ENCODE measurements at places on chromosomes 2 and 18.

DNA sequence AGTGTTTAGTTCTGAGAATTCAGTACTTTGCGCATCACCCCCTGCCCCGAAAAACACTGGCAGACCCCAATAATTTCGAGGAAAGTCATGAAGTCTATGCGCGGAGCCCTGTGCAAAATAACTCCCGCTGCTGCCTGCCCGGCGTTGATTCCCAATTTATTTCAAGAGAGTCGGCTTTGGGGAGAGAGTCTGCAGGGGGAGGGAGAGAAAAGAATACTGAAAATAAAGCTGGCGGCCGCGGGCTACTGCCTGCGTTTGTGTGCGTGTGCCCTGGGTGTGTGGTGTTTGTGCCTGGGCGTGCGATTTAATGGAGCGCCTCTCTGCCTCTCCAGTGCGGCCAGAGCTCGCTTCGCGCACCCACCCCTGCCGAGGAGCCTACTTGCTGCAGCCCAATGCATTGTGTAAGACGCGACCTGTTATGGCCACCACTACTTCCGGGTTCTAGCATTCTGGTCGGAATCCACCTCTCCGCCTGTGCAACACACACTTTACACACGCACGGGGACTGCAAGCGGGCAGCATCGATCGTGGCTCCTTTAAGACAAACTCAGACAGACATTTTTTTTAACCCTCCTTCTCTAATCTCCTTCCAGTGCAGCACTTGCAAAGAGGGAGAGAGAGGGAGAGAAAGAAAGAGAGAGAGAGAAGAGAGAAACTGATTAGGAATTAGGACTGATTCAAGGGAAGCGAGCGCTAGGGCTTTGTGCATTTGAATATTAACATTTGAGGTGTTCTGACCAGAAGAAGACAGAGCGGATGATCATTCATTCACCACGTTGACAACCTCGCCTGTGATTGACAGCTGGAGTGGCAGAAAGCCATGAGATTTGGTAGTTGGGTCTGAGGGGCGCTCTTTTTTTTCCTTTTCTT, at the start of gene MEIS1:
Gene MEIS1 (plus strand): TSS at position 447 of the 870 bp plus-strand sequence. CDS start 732 bp downstream, outside the sequence.
- peak; percentile 86 for DNase-seq

DNA sequence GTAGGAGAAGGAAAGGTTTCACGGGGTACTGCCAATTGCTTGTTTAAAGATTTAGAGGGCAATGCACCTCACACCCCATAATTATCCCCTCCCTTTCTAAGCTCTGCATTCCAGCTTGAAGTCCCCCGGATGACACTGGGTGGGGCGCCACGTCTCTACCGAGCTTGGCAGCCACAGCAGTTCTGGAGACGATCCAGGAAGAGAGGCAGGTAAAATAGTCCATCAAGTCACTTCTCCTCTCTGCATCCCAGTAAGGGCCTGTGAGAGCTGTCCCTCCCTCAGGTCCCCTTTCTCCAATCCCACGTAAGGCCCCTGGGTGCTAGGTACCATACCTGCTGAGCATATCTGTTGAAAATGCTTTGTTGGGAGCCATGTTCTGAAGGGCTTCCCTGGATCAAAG, 65.7 kb downstream of the CAPN13 start:
- no peak for DNase-seq

DNA sequence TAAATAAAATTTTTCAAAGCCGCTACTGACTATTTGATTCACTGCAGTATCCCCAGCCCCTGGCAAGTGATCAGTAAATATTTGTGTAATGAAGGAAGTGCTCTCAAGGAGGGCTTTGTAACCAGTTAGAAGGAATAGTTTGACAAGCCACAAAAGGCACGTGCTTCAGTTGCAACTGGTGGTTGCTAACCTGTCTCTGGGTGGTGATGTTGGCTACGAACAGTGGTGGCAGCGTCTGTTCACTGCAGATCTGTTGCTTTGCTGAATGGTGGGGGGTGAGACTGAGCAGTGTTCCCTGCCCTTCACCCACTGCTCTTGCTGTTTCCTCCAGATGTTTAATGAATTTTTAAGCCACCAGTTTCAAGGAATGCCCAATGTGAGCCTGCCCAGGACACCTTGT, 73.9 kb upstream of the SIX2 start:
- no peak for DNase-seq

- no peak for DNase-seq
Measured at GRCh38 chr2:98470851-98471255, 26.2 kb downstream of the INPP4A start.

DNA sequence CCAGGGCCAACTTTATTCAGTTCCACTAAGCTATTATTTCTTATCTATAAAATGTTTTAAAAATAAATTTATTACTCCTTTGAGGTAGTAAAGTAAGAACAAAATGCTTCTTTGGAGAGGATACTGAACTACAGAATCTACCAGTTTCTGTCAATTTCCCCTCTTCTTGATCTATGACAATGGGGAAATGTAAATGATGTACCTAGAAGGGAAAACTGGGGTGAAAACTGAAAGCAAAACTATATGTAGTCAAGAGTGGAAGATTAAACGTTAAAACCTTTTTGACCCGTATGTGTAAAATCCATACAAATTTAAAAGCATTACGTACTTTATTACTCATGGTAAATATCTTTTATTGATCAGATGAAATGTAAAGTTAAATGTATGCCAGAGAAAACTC, 1287.8 kb upstream of the TMEFF2 start:
- no peak for DNase-seq

DNA sequence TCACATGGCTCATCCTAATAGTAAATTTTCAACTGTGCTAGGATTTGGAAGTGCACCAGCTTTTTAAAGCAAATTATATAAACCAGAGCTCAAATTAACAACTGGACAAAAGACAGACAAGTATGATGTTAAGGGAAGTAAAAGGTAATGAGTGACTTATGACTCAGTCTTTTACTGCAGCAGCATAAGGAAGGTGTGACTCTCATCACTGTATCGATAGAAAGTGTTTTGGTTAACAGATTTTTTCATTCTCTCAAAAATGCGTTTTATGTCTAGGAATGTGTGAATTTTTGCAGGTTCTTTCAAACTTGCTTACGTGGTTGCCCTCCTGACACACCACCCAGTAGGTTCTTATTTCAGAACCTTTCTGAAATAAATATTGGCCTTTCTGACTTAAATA, 244.2 kb upstream of the BOD1L2 start:
- DNase-seq, result no peak

DNA sequence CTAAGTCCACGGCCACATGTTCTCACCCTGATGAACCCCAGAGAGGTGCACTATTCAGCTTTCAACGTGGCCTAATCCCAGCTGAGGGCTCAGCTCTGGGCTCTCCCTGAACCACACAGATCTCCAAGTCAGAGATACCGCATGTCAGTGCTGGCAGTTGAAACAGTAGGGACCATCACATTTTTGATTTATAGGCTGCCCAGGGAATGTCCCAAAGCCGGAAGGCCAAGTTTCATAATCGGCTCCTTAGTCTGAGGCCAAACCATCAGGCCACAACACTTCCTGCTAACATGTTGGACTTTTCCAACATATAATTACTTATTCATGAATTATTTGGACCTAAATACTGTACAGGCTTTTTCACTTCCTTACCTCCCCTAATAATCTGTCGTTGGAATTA, 91.9 kb upstream of the KLHL29 start:
- no peak for DNase-seq

DNA sequence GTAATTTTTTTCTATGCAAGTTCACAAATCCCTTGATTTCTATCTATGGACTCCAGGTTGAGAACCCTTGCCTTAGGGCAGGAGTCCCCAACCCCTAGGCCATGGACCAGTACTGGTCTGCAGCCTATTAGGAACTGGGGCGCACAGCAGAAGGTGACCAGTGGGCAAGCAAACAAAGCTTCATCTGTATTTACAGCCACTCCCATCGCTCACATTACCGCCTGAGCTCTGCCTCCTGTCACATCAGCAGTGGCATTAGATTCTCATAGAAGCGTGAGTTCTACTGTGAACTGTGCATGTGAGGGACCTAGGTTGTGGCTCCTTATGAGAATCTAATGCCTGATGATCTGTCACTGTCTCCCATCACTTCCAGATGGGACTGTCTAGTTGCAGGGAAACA, 70.2 kb upstream of the SMAD2 start:
- no peak for DNase-seq

DNA sequence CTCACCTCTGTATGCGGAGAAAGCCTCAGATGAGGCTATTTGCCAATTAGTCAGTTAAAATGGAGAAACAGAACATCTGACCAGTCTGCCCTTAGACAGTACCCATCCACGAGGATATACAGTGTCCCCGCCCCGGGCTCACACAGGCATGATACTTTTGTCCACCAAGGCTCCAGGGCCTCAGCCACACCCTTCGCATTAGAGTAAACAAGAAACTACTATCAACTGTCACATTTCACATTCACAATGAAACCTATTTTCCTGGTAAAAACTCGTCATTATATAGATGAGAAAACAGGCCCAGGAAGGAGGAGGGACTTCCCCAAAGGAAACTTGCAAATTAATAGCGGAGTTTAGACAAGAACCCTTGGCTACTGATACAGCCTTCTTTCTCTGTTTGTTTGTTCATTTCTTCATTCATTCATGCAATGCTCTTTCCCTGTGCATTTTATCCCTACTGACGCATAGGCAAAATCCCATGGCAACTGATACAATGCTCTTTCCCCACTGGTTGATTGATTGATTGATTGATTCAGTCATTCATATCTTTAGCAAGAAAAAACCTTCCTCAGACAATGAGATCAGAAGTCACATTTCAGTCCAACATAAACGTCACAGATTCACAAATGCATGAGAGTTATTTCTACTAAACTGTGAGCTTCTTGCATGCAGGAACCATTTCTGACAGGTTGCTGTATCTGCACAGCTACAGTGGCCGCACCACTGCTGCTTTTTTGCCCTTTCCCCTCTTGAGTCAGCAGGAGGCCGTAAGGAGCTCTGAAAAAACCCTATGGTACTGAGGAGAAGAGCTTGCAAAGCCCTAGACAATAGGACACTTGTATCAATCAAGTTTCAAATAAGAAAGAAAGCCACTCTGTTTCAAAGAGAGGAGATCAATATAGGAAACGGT, 777.1 kb downstream of the RNF144A start:
- DNase-seq, result no peak

GRCh38 chr2:181660181-181660580, 3.3 kb upstream of the CERKL start:
- no peak for DNase-seq

DNA sequence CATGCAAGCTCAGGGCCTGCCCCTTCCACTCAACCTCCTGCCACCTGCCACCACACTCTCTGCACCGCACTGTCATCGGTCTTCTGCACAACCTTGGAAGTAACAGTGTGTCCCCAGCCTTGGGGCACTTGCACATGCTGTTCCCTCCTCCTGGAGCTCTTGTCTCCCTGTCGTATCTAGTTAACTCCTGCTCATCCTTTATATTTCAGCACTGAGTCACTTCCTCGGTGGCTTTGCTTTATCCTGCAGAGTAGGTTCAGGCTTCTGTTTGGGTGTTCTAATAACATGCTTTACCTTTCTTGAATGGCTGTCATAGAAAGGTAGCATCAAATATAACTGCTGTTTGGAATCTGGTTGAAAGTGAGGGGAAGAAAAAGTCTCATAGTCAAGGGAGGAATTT, 25.3 kb downstream of the PAX8 start:
- DNase-seq, result no peak

DNA sequence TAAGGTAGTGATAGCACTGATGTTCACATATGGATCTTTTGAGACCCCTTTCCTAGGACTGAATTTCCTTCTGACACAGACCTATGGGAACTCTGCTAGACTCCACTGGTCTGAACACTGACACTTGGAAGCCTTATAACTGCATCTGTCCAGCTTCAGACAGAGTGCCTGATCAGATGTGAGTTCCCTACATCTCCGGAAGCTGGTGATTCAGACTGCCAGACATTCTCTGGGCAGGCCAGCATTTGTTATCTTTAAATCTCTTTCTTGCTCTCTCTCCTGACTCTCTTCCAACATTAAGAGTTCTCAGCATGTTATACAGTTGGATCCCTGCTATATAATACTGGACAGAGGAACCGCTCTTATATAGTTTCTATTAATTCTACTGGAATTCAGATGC, 408.5 kb downstream of the ZEB2 start:
- no peak for DNase-seq

- DNase-seq, result no peak
Measured at GRCh38 chr18:44916429-44917207, 235.9 kb downstream of the SETBP1 start.

- no peak for DNase-seq
Measured at GRCh38 chr2:193539188-193539587, 1344.5 kb upstream of the TMEFF2 start.

DNA sequence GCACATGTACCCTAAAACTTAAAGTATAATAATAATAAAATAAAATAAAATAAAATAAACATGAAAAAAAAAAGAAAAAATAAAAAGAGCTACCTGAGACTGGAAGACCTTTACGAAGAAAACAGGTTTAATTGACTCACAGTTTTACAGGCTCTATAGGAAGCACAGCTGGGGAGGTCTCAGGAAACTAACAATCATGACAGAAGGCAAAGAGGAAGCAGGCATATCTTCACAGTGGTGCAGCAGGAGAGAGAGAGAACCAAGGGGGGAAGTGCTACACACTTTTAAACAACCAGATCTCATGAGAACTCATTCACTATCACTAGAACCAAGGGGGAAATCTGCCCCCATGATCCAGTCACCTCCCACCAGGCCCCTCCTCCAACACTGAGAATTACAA, 379.3 kb upstream of the VWC2L start:
- peak; percentile 65 for DNase-seq

- DNase-seq, result peak; percentile 5
Measured at GRCh38 chr2:101983928-101984327, 7.8 kb upstream of the IL1R2 start.

DNA sequence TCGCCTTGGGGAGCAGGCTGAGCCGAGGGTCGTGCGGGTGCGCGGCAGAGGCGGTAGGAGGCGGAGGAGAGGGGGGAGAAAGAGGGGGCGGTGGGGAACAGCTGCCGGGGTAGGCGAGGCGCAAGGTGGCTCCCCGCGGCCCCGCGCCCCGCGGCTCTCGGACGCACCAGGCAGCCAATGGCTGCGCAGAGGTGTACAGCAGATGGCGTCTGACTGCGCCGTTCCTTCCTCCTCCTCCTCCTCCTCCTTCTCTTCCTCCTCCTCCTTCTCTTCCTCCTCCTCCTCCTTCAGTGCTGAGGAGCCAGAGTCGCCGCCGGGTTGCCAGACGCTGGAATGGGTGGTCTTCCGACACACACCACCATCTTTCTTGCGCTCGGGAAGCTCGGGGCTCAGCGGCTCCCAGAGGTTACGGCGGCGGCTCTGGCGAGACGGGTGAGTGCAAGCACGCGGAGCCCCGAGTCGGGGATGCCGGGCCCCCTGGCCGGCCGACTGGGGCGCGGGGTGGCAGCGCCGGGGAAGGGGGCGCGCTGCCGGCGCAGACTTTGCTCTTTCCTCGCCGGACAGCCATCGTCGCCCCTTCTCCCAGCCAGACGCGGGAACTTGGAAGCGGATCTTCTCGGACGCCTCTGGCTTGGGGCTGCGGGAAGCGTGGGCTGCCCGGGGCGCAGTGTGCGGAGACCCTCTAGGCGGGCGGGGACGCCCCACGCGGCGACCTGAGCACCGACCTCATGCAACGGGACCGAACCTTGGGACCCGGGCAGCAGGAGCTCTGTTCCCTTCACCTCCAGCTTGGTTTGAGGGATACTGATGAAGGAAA, at the start of gene THSD7B:
Gene THSD7B (plus strand): TSS at position 290 of the 817 bp plus-strand sequence. CDS start 116,634 bp downstream, outside the sequence.
- no peak for DNase-seq

All from Kasumi-1 (cell line).